ENCODE measurements at places on chromosomes 11 and 22.

- no peak for DNase-seq
These were observed 28.6 kb downstream of the PPARA start for GRCh38 chr22:46178755-46179505.

- DNase-seq, result no peak
These were observed 39.0 kb downstream of the WT1 start for GRCh38 chr11:32396331-32396730.

DNA sequence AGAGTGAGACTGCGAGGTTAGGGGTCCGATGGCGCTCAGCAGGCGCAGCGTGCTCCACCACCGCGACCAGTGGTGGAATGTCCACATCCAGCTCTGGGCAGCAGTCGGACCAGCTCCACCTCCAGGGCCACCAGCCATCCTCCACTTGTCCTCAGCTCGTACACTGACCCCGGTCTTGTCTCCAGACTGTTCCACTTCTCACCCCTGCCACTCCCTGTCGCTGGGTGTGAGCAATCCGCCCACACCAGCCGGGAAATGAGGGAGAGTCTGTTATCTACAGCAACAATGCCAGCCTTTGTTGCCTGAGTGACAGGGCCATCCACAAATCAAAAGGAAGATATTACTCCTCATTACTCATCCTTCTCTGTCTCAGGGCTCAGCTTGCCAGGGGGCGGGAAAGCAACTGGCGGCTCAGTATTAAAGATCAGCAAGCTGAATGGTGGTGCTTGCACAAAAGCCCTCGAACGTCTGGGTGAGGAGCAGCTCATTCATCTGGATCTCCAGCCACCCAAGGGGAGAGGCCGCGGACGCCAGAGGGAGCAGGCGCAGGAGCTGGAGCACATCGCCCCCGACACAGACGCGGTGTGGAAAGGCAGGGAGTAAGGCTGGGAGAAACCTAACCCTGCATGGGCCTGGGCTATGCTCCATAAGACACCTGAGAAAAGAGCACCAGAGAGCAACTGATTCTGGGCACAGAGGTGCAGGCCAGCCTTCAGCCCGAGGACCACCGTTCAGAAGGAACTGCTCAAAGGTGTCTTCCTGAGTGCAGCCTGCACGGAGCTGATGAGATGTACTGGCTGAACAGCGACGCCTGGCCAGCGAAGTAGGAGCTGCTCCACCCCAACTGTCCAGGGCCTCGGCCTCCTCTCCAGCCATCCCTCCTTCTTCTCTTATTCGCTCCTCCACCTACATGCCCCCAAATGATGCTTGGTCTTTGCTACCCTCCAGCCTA lies 21.9 kb downstream of the IGSF9B start:
- DNase-seq, result no peak

GRCh38 chr11:74011360-74012073 lies 2.6 kb upstream of the UCP3 start:
- no peak for DNase-seq

- no peak for DNase-seq
These were observed 30.4 kb upstream of the SHANK2 start for GRCh38 chr11:71282581-71283351.

DNA sequence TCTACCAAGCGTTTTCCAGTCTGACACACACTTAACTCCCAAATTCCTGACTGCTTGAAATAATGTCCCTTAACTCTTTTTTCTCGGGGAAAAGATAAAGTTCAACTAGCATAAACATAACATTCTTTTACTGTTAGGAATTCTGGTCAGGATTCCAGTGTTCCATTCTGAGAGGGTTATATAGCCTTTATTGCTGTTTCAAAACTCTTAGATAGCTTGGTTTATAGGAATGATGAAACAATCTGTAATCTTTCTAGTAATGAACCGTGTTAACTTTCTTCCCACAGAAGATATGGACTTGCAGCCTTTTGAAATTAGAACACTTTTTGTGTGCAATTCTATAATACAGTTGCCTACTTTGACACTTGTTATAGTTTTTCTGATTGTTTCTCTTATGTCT lies 8.6 kb downstream of the REXO2 start:
- DNase-seq, result no peak

DNA sequence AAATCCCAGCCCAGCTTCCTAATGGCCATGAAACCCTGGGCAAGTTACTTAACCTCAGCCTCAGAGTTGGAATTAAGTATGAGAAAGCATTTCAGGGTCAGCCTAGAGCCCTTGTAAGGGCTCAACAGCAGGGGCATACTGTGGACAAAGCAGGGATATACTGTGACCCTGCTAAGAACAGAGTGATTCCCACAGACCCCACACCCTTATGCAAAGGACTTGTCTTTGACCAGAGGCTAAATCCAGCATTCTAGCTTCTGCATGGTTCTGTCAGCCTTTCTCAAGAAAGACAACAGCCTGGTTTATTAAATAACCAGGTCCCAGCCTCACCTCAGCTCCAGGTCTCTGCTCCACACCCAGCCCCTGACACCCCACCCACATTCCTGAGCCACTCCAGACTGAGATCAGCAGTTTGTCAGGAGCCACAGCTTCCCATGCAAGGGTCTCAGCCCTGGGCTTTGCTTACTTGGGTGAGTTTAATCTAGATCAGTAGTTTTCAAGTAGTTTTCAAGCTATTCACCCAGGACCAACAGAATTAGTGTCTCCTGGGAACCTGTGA lies 69.2 kb downstream of the GALNT18 start:
- no peak for DNase-seq

Data from NCI-H2081 treated with DMSO at 0.1 percent for 48 hours (cell line).